ENCODE measurements at places on chromosomes 12 and 14. TPM values are rescaled to one million over a fixed set of nuclear protein-coding genes. Genes with fewer than 3 reads are reported as not detected.

DNA sequence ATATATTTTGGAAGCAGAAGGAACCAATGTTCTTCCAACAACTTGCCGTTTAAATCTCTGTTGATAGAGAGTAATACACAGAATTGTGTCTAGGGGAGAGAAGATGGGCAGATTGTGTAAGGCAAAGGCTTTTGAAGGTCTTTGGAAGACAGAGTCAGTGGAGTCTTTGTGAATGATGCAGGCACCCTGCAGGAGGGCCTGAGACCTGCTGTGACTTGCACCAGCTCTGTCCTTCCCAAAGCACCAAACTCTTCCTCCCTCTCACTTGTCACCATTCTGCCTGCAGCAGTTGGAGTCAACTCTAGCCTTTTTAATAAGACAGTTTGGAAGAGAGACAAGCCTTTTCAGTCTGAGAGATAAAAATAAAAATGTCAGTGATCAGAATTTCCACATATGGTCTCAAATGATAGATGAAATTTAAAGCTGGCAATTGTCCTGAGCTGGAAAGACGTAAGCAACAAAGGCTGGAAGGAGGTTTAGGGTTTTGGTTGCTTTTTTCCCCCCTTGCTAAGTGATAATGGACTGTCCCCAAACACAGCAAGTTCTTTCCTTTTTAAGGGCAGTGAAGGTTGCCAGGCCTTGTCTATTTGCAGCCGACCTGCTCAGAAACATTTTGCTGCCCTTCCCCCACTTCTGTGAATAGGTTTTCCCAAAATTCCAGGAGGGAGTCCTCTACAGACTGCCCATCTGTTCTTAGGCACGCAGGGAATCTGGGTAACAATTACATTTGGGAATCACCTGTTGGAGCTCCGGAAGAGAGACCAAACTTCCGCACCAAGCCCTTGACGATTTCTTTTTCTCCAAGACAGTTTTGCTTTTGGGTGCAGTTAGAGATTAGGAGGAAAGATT, 103.0 kb upstream of the NTF3 start:
- H3K4me3 ChIP-seq: no peak overlapping the region
- no peaks in the 10 kb centered on the region for H3K4me1 ChIP-seq
- H3K27ac ChIP-seq: no peak overlapping the region
- DNase-seq: no peak
- H3K36me3 ChIP-seq: no peaks in the 10 kb centered on the region
- H3K27me3 ChIP-seq: no peaks in the 10 kb centered on the region

DNA sequence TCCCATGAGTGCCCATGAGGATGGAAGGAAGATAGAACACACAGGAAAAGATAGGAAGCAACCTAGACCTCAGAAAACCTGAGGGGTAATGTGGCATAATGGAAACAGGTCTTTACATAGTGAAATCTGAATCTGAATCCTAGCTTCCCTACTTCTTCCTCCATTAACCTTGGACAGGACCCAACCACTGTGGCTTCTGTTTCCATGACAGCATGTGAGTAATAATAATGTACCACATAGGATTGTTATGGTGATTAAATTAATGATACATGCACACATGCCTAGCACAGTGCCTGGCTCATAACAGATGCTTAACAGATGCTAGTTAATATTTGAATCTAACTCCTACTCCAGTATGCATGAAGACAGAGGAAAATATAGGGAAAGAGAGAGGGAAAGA, 11.2 kb downstream of the TTC9 start:
- peaks cover 22% of the 10 kb centered on the region for H3K4me1 ChIP-seq
- no peaks in the 10 kb centered on the region for H3K36me3 ChIP-seq
- no peaks in the 10 kb centered on the region for H3K27me3 ChIP-seq
- no peak for DNase-seq
- H3K4me3 ChIP-seq: no peak overlapping the region

- no peaks in the 10 kb centered on the region for H3K36me3 ChIP-seq
- no peaks in the 10 kb centered on the region for H3K4me1 ChIP-seq
- no peak overlapping the region for H3K4me3 ChIP-seq
- H3K27ac ChIP-seq: no peak overlapping the region
- DNase-seq: peak; percentile 67
- no peaks in the 10 kb centered on the region for H3K27me3 ChIP-seq
Measured at GRCh38 chr12:107992870-107993451, 136.1 kb upstream of the WSCD2 start.

GRCh38 chr12:19970116-19970515, 398.2 kb upstream of the PDE3A start:
- H3K4me3 ChIP-seq: no peak overlapping the region
- no peaks in the 10 kb centered on the region for H3K36me3 ChIP-seq
- H3K4me1 ChIP-seq: no peaks in the 10 kb centered on the region
- no peak for DNase-seq
- no peaks in the 10 kb centered on the region for H3K27me3 ChIP-seq

DNA sequence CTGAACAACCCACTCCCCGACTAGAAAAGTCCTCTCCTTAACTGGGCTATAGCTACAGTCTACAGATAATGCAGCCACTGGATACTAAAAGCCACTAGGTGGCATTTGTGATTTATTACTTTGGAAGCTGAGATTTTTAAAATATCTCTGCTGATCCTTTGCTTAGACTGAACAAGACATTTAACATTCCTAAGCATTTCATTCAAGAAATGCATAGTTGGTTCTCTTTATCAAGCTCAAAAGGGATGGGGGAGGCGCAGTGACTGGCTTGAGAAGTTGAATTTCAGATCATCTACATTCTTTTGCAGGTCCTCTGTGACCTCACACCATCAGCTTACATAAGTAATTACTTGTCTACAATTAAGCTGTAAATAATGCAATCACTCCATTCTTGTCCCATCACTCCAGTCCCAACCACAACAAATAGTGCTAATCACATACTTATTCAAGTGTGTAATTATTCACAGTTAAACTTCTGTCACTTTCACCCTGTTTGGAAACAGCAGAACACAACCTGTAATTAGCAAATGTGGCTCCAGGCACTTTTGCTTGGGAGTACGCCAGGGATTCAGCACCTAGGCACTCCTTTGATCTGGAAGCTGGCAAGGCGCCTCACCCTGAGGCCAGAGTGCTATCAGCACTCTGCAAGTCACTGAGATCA, 203.6 kb downstream of the NOVA1 start:
- H3K27me3 ChIP-seq: no peaks in the 10 kb centered on the region
- no peak overlapping the region for H3K27ac ChIP-seq
- H3K36me3 ChIP-seq: no peaks in the 10 kb centered on the region
- H3K4me3 ChIP-seq: no peak overlapping the region

DNA sequence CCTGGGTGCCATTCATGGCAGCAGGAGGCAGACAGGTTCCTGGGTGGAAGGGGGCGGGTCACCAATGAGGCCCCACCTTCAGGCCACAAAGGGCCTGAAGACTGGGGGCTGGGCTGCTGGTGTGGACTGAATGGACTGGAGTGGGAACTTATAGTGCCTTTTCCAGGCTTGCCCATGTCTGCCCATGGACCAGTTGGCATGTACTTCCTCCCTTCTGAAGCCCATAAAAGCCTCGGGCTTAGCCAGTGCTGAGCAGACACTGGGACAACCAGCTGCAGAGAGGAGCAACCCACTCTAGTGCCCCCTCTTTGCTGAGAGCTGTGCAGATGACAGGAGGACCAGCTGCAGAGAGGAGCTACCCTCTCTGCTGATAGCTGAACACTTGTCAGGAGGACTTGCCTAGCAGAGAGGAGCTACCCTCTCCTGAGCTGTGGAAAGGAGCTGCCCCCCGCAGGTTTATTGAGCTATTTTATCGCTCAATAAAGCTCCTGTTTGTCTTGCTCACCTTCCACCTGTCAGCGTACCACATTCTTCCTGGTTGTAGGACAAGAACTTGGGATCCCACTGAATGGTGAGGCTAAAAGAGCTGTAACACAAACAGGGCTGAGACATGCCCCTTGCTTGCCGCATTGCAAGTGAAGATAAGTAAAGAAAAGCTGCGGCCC, 34.0 kb downstream of the APAF1 start:
- H3K4me3 ChIP-seq: no peak overlapping the region
- H3K27ac ChIP-seq: no peak overlapping the region
- H3K4me1 ChIP-seq: no peaks in the 10 kb centered on the region

DNA sequence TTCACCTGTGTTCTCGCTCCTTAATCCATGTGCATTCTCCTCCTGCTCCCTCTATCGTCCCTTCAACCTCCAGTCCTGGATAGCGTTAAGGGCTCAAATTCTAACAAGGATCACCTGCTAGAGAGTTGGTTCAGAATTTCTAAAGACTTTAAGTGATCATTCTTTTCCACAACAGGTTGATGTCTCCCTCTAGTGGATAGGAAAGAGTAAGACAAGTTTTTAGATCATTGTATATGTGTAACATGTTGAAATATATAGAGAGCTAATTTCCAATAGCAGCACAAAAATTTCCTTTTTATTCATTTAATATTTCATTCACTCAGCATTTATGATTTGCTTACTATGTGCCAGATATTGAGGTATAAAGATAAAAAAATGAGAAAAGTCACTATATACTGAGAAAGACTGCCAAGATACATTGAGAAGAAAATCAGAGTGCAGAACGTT, 9.3 kb upstream of the ESR2 start:
- no peaks in the 10 kb centered on the region for H3K27me3 ChIP-seq
- H3K36me3 ChIP-seq: no peaks in the 10 kb centered on the region
- H3K4me3 ChIP-seq: no peak overlapping the region
- DNase-seq: peak; percentile 92

- no peaks in the 10 kb centered on the region for H3K27me3 ChIP-seq
- no peak overlapping the region for H3K27ac ChIP-seq
- H3K36me3 ChIP-seq: no peaks in the 10 kb centered on the region
- DNase-seq: no peak
- H3K4me1 ChIP-seq: no peaks in the 10 kb centered on the region
- H3K4me3 ChIP-seq: no peak overlapping the region
Measured at GRCh38 chr12:115763982-115764621, 513.4 kb downstream of the MED13L start.

DNA sequence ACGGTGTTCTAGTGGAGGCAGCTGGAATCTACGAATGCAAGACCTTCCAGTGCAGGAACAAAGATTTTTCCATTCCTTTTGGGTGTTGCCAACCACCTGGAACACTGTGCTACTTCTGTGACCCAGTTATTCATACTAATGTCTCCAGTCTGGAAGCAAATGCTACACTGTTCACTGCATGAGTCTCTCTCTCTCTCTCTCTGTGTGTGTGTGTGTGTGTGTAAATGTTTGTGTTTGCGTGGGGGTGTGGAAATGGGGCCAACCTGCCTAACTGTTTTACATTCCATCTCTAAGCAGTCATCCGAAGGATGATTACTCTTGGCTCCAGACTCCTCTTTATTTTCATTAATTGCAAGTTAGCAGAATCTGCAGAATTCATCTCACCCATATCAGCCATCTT, 29.9 kb upstream of the YBX3 start:
- no peak overlapping the region for H3K4me3 ChIP-seq
- DNase-seq: no peak
- H3K36me3 ChIP-seq: no peaks in the 10 kb centered on the region
- H3K27me3 ChIP-seq: no peaks in the 10 kb centered on the region

GRCh38 chr12:115074617-115075016, 390.6 kb upstream of the TBX3 start:
- no peak for DNase-seq
- H3K4me1 ChIP-seq: no peaks in the 10 kb centered on the region
- no peak overlapping the region for H3K4me3 ChIP-seq
- H3K27me3 ChIP-seq: no peaks in the 10 kb centered on the region
- H3K36me3 ChIP-seq: no peaks in the 10 kb centered on the region
- no peak overlapping the region for H3K27ac ChIP-seq

DNA sequence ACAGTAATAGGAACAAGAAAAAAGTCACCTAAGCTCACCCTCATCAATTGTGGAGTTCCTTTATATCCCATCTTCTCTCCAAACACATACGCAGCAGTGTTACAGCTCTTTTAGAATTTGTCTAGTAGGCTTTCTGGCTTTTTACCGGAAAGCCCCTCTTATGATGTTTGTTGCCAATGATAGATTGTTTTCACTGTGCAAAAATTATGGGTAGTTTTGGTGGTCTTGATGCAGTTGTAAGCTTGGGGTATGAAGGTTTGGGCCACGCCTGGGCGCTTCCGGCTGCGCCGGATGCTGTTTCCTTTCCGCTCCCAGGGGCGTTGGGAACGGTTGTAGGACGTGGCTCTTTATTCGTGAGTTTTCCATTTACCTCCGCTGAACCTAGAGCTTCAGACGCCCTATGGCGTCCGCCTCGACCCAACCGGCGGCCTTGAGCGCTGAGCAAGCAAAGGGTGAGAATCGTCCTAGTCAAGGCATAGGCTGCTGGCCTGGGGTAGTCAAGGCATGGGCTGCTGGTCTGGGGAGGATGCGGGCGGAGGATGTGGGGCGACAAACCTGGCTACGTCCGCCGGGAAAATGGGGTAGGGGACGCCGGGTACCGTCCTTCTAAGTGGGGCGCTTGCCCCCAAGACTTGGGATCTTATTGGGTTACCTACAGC, at the start of the genes C12orf57 and RNU7-1:
Gene C12orf57, plus strand, starts transcription at position 301 of the 659 bp plus-strand sequence. Its CDS starts 100 bp downstream, at position 401.
Gene RNU7-1, plus strand, starts transcription at position 95 of the 659 bp plus-strand sequence.
- peak; percentile 90 for DNase-seq
- peaks cover 42% of the 10 kb centered on the region for H3K4me1 ChIP-seq
- H3K4me3 ChIP-seq: peak within 1 kb of the TSS; percentile 92
- no peaks in the 10 kb centered on the region for H3K27me3 ChIP-seq
- H3K36me3 ChIP-seq: no peaks in the 10 kb centered on the region

- no peak overlapping the region for H3K27ac ChIP-seq
- no peak for DNase-seq
- H3K27me3 ChIP-seq: no peaks in the 10 kb centered on the region
- H3K4me3 ChIP-seq: no peak overlapping the region
- H3K36me3 ChIP-seq: no peaks in the 10 kb centered on the region
Measured at GRCh38 chr14:95514131-95515079, 2.0 kb downstream of the SYNE3 start.

DNA sequence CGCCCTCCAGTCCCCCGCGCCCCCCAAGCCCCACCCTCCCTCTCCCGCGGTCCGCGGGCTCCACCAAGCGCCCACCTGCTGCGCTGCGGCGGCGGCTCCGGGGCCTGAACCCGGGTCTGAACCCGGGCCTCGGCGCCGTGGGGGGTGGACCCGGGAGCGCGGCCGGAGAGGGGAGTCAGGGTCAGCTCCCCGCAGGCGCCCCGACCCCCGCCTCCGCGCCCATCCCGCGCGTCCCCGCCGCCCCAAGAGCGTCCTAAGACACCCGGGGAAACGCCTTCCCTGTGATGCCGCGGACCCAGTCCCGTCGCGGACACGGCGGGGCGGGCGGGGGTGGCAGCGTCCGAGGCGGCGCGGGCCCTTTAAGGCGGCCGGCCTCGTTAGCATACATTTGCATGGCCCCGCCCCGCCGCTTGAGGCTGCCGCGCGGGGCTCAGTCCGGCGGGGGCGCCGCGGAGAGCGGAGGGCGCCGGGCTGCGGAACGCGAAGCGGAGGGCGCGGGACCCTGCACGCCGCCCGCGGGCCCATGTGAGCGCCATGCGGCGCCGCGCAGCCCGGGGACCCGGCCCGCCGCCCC, at the start of gene MMP17:
Gene MMP17, plus strand, starts transcription at position 433 of the 574 bp plus-strand sequence. Its CDS starts 102 bp downstream, at position 535.
- no peak within 1 kb of the TSS for H3K27ac ChIP-seq
- no peaks in the 10 kb centered on the region for H3K4me1 ChIP-seq
- no peaks in the 10 kb centered on the region for H3K36me3 ChIP-seq
- no peak for DNase-seq

- H3K36me3 ChIP-seq: no peaks in the 10 kb centered on the region
- no peaks in the 10 kb centered on the region for H3K27me3 ChIP-seq
- no peak overlapping the region for H3K27ac ChIP-seq
- H3K4me1 ChIP-seq: no peaks in the 10 kb centered on the region
- no peak overlapping the region for H3K4me3 ChIP-seq
Measured at GRCh38 chr14:95774265-95775160, 60.6 kb upstream of the TCL1A start.

- H3K4me1 ChIP-seq: peaks cover 8% of the 10 kb centered on the region
- DNase-seq: no peak
- no peak overlapping the region for H3K27ac ChIP-seq
Measured at GRCh38 chr12:66531766-66532165, 147.1 kb downstream of the GRIP1 start.

GRCh38 chr14:60328583-60328982, 79.6 kb downstream of the PPM1A start:
- H3K36me3 ChIP-seq: no peaks in the 10 kb centered on the region
- DNase-seq: peak; percentile 76

Gene TMEM30B
- total RNA-seq: not detected

Gene NAP1L1
- total RNA-seq: 391 TPM

Gene CARMIL3
- 110 TPM for total RNA-seq

Gene CFAP54
- not detected for total RNA-seq

Gene RALGAPA1
- 138 TPM for total RNA-seq

Gene TRIM9
- total RNA-seq: 0.63 TPM

Data from Karpas-422 (cell line).